Stimulated activated CD4-positive, alpha-beta T cell treated with anti-CD3 and anti-CD28 coated beads, Interleukin-4, amount 100 ng/mL, for 24 hours (primary cell): ENCODE measurements at places on chromosomes 11 and 22.

DNA sequence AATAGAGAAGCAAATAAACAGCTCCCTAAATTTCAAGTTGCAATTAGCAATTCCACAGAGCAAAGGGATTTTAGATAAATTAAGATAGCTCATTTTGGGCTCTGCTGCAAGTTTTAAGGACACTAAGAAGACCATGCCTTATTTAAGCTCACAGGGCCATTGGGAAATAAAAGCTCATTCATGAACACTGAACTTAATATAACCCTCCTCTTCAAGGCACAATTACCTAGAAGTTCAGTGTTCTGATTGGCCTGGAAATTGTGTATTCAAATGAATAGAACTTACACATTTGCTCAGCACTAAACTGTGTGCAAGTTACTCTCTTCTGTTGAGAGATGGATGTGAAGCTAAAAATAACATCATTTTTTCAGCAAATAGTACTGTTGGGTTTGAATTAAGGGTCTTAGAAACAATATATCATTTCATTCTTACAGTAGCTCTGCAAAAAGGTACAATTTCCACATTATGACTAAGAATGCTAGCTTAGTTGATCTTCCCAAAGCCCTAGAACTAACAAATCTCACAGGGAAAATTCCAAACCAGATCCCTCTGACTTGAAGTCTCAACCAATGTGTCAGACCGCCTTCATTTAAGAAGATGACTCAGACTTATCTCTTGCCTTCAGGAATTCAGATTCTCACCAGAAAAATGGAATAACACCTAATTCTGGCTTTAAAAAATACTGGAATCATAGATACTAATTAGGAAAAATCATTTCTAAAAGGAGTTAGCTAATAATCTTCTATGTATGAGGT lies 87.4 kb upstream of the LRRC55 start:
- no peak for DNase-seq

- DNase-seq: no peak
These were observed 21.1 kb downstream of the C11orf87 start for GRCh38 chr11:109443052-109443451.

DNA sequence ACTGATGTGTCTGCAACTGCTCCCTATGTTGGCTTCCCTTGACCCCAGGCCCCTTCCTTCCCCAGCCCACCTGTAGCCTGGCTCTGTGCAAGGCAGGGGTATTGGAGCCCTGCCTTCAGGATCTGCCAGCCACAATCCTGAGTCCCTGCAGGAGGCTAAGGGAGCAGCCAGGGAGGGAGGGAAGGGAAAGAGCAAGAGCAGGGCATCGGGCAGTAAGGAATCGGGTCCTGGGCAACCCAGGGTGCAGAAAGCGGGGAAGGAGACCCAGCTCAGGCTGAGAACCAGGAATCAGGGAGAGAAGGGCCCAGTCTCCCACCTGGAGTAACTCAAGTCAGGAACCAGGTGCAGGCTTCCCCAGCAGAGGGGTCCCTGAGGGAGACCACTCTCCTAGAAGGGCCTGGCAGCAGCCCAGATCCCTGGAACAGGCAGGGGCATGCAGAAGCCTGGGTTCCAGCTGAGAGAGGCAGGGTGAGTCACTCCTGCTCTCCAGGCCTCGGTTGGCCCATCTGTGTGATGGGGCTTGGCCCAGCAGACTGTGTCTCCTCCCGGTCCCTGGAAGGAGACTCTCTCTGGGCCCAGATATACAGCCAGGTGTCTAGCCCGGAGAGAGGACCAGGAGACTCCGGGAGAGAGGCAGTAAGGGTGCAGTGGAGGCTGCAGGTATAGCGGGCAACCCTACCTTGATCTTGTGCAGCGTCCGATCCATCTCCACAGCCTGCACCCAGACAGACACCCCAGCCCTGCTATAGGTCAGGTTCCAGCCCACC lies 13.4 kb downstream of the STARD10 start:
- no peak for DNase-seq

DNA sequence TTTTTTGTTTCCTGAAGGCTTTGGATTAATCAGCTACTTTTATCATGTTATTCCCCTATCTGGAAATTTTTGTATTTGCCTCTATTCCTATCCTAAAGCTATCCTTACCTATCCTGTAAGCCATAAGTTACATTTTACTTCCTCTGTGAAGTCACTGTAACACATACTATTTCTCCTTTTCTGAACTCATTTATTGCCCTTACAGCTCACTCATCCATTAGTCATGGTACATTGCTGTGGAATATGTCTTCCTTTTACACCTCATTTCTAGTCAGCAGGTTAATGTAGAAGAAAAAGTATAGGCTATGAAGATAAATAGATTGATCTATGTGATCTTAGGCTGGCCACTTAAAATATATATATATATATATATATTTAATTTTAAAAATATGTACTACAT lies 28.0 kb downstream of the SWAP70 start:
- DNase-seq: no peak

GRCh38 chr22:45202333-45203149 lies 38.2 kb downstream of the KIAA0930 start:
- no peak for DNase-seq

DNA sequence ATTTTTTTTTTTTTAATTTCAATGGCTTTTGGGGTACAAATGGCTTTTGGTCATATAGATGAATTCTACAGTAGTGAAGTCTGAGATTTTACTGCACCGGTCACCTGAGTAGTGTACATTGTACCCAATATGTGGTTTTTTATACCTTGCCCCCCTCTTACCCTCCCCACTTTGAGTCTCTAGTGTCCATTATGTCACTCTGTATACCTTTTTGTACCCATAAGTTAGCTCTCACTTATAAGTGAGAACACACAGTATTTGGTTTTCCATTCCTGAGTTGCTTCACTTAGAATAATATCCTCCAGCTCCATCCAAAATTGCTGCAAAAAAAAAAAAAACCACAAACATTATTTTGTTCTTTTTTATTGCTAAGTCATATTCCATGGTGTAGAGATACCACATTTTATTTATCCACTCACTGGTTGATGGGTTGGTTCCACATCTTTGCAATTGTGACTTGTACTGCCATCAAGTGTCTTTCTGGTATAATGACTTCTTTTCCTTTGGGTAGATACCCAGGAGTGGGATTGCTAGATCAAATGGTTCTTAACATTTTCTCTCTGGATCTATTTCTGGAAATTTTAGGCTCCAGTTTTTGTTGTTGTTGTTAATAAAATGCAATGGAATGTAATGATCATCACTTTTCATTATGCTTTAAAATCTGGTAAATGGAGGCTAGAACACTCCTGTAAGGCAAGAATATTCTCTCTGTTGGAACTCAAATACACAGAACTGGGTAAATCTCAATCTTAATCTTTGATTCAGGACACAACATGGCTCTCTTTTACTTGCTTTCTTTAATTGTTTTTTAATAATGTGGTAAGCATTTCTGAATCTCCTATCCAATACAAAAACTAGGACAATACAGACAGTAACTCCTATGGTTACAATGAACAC lies 10.3 kb downstream of the NEAT1 start:
- DNase-seq: no peak

DNA sequence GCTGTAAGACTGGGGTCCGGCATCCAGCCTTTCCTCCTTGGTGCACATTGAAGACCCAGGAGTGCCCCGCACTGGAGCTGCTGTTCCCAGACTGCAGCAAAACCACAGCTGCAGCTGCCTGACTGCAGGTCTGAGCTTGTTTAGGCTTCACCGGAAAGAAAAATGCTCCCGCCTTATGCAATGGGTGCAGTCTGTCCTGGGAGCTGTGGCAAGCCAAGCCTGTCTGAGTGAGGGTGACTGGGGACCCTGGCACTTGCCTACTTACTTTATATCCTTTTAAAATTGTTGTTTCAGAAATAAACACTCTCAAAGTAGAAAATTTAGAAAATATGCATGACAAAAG lies 23.3 kb upstream of the CD44 start:
- no peak for DNase-seq

GRCh38 chr11:70703141-70704064 lies 305.1 kb downstream of the CTTN start:
- DNase-seq: no peak

DNA sequence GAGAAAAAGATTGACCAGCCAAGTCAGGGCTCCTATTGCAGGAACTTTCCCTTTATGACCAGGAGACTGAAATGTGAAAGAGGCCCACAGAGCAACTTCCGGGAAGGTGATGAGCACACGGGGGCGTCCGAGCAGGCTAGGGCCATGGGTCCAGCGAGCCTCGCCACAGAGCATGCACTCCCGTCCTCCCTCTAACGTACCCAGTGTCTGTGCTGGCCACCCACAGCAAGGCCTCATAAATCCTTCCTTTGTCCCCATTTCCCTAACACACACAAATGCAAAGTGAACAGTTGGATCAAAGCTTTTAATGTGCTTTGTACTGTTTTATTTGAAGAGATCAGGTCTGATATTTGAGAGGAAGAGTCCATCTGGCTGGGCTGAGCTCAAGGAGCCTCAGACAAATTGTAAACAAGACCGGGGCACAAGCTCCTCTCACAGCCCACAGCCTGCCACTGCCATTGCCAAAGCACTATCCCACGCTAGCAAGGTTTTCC lies 44.3 kb downstream of the BLID start:
- DNase-seq: no peak

- DNase-seq: no peak
These were observed 2.5 kb upstream of the FEZ1 start for GRCh38 chr11:125498521-125498920.

GRCh38 chr11:110279881-110280280 lies 16.5 kb downstream of the RDX start:
- DNase-seq: no peak

- no peak for DNase-seq
These were observed 20.2 kb downstream of the CELF1 start for GRCh38 chr11:47532597-47533213.

DNA sequence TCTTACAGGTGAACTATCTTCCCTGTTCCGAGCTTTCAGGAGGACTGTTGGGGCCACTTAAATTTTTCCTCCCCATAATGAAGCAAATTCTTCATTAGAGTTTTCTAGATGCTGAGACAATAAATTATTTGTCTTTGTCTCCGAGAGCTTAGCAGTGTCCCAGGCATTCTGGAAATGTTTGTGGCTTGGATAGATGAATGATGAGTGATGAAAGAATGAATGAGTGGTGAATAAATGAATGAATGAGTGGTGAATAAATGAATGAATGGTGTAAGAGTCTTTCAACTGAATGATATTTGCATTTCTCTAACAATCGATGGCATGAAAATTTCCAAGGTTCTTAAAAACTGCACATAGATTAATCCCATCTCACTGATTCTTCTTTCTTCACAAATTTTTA lies 52.8 kb downstream of the AHNAK start:
- no peak for DNase-seq

DNA sequence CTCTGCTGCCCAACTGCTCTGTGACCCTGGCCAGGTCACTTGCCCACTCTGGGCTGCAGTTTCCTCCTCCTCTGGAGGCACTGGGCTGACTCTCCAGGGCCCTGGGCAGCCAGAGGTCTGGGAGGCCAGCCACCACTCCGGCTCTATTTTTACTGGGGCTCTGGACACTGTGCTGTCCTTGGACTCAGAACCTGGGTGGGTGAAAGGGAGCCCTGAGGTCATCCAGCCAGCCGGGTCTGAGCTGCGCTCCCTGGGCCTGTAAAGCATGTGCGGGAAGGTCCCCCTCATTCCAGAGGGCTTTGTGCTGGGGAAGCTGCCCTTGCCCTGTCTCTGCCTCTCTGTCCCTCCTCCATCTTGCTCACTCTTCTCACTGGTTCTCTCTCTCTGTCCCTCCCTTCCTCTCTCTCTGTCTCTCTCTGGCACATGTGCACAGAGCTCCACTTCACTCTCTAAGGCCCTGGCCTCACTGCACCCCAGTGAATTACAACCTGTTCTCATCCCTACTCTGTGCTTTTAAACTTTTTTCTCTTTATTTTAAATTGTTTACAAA lies 24.6 kb downstream of the MB start:
- no peak for DNase-seq

DNA sequence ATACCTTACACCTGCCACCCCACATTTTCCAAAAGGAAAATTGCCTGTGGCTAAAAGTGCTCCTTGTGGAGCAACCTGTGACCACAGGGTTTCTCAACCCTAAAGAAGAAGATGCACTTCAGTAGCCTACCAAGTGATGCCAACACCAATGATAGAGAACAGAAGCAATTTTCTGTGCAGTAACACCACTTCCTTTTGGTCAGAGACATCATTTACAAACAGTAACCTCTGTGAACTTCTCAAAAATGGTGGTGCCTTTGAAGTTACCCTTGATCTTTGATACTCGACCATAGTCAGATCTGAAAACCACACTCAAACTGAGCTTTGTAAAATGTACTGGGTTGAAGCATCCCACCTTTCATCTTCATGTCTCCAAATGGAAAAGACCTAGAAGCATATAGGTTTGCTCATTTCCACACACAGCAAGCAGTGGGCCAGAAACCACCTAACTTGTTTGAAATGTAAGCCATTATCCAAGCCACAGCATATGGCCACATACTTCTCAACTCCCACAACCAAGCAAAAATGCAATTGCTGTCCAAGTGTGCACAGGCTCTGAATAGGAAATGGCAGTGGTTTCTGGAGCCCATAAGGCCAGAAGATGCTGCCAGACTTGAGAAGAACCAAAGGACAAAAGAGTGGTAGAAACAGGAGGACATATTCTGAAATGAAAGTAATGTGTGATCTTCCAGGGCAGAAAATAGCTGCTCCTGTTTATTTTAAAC lies 24.3 kb downstream of the MPPED2 start:
- no peak for DNase-seq

- peak; percentile 40 for DNase-seq
These were observed 557 bp downstream of the GTPBP1 start for GRCh38 chr22:38706101-38706900.

DNA sequence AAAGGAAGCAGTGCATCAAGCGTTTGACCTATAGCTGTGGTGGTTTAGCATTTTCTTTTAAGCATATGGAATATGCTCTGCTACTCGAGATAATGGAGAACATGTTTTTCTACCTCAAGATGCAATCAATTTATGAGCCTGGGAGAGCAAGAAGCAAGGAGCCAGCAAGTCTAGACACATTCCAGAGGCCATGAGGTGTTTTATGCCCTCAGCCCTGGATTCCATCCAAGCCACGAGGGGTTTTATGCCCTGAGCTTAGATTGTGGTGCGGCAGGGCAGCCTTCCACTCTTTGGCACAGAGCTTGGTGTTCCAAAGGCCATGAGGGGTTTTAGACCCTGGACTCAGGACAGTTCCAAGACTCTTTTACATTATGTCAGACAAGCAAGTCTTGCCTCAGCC lies 11.7 kb upstream of the DNAJB13 start:
- DNase-seq: no peak

GRCh38 chr22:33674357-33674756 lies 245.9 kb downstream of the LARGE1 start:
- DNase-seq: no peak

- no peak for DNase-seq
These were observed 8.5 kb upstream of the TREH start for GRCh38 chr11:118687906-118688305.

GRCh38 chr11:123576501-123576900 lies 77.9 kb downstream of the SCN3B start:
- DNase-seq: no peak

GRCh38 chr22:35329114-35329847 lies 29.6 kb downstream of the TOM1 start:
- no peak for DNase-seq

GRCh38 chr11:56916587-56916986 lies 72.1 kb upstream of the OR5AK2 start:
- no peak for DNase-seq

GRCh38 chr11:86666193-86666592 lies 6.2 kb downstream of the ME3 start:
- no peak for DNase-seq

GRCh38 chr11:78646564-78647185 lies 72.0 kb upstream of the NARS2 start:
- DNase-seq: peak; percentile 63
